ENCODE measurements at places on chromosomes 7 and 10.
A peak's percentile ranks its signal among the peaks of the same experiment; 100 is the strongest.

DNA sequence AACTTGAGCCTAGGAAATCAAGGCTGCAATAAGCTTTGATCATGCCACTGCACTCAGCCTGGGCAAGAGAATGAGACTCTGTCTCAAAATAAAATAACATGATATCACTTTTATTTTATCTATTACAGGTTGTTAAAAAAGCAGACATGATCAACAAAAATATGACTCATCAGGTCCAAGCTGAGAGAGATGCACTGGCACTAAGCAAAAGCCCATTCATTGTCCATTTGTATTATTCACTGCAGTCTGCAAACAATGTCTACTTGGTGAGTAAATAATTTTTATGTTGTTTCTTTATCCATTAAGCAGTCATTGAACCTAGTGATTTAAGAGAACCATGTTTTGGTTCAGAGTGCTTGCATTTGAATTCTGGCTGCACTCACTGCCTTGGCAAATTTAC, 3.3 kb downstream of the MASTL start:
- no peak for DNase-seq

GRCh38 chr7:138863931-138864330, 65.9 kb upstream of the ATP6V0A4 start:
- no peak for DNase-seq

DNA sequence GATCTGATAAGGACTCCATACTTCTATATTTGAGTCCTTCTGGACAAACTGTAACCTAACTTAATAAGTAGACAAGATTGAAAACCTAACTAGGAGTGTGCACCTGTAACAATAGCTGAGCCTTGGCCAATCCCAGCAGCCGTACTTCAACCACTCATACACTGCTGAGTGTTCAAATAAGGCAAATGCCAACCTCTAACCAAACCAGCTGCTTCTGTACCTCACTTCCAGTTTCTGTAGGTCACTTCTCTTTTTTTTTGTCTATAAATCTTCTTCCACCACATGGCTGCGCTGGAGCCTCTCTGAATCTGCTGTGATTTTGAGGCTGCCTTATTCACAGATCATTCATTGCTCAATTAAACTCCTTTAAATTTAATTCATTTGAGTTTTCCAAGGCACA, 753.2 kb downstream of the DNAJB9 start:
- DNase-seq, result no peak

GRCh38 chr10:124741281-124741921, 2.8 kb downstream of the FAM53B start:
- DNase-seq, result peak; percentile 61

GRCh38 chr7:111987115-111987826, 218.9 kb downstream of the DOCK4 start:
- no peak for DNase-seq

- no peak for DNase-seq
Measured at GRCh38 chr7:44216521-44217222, 15.9 kb downstream of the YKT6 start.

GRCh38 chr7:41861642-41862041, 158.8 kb upstream of the INHBA start:
- no peak for DNase-seq
